ENCODE measurements at places on chromosomes 5 and 9.
A peak's percentile ranks its signal among the peaks of the same experiment; 100 is the strongest.

- peak; percentile 12 for DNase-seq
Measured at GRCh38 chr9:97807681-97808080, 45.3 kb upstream of the FOXE1 start.

DNA sequence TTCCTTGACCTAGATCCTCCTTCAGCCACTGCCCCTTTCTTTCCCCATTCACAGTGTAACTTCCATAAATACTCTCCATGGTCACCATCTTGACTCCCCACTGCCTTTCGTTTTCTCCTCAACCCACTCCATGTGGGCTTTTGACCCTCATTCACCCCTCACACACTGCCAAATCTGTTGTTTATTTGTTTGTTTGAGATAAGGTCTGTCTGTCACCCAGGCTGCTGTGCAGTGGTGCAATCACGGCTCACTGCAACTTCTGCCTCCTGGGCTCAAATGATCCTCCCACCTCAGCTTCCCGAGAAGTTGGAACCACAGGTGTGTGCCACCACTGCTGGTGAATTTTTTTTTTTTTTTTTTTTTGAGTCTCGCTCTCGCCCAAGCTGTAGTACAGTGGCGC is 162.9 kb downstream of the FGF1 start:
- no peak for DNase-seq

DNA sequence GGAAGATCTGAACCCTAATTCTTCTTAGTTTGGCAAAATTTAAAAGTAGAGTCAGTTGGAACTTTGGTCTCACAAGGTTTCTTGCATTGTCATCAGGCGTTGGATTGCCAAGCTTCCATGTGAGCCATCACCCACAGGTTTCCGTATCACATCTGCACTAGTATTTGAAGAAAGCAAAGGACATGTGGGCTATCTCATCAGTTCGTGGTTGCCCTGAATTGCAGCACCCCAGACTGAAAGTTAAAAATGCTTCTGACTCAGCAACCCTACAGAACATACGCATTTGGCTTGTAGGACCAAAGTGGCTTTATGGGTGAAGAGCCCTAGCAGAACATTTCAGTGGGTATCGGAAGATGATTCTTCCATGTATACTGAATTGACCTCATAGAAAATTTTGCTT is 358.0 kb downstream of the ENC1 start:
- DNase-seq, result no peak

- DNase-seq, result no peak
Measured at GRCh38 chr5:151295791-151296477, 7.6 kb downstream of the SLC36A3 start.

DNA sequence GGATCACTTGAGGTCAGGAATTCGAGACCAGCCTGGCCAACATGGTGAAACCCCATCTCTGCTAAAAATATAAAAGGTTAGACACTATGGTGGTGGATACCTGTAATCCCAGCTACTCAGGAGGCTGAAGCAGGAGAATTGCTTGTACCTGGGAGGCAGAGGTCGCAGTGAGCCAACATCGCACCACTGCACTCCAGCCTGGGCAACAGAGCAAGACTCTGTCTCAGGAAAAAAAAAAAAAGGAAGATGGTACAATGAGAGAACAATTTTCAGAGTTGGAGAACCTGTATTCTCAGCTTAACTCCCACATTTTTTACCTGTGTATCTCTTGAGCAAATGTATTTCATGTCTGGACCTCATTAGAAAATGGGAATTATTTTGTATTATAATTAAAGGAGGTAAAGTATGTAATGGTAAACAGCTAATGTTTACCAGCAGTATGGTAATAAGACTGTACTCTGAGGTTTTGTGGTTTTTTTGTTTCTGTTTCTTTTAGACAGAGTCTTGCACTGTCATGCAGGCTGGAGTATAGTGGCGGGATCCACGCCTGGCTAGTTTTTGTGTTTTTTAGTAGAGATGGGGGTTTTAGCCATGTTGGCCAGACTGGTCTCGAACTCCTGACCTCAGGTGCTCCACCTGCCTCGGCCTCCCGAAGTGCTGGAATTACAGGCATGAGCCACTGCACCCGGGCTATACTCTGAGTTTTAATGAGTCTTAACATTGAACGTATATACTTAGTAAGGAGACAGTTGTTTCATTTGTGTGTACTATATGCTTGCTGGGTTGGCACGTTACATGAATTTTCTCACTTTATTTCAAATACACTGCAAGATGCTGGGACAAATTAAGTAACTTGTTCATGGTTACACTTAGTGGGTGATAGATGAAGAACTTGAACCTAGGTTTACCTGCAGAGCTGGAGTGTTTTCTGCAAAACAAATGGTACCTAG is 16.2 kb downstream of the UHRF2 start:
- no peak for DNase-seq

DNA sequence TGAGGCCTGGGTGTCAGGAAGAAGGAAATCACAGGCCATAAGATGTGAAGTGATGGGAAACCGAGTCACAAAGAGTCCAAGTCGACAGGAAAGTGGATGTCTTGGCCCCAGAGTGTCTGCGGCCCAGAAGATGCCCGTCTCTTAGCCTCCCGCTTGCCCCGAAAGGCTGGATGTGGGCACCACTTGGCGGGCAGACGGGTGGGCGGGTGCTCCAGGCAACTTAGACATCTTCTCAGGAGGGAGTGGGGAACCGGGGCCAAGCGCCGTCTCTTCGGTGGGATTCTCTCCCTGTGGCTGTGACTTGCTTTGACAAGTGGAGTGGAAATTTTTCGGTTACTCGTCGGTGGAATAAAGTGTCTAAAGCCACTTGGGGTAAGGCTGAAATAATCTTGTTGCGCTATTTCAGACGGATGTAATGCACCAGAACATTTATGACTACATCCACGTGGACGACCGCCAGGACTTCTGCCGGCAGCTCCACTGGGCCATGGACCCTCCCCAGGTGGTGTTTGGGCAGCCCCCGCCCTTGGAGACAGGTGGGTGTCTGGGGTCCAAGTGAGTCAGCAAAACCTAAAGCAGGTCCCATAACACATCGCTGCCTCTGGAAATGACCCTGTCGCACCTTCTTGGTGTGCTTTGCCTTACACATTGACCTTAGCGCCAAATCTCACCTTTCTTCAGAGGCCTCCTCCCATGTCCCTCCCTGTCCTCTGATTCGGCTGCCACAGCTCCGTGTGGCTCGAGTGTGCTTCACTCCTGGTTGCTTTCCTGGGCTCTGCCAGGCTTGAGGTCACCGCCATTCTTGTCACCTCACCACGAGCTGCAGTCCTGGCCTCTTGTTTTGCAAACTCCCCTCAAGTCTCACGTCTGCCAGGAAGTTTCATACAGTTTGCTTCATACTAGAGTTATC is 20.4 kb upstream of the EXOC3 start:
- no peak for DNase-seq

- DNase-seq, result no peak
Measured at GRCh38 chr5:13217636-13218035, 726.9 kb downstream of the DNAH5 start.

- no peak for DNase-seq
Measured at GRCh38 chr5:135850231-135850630, 15.8 kb downstream of the SLC25A48 start.

GRCh38 chr5:161064781-161065180 is 212.8 kb upstream of the ATP10B start:
- DNase-seq, result no peak

GRCh38 chr5:102307232-102307631 is 11.1 kb upstream of the SLCO4C1 start:
- no peak for DNase-seq

DNA sequence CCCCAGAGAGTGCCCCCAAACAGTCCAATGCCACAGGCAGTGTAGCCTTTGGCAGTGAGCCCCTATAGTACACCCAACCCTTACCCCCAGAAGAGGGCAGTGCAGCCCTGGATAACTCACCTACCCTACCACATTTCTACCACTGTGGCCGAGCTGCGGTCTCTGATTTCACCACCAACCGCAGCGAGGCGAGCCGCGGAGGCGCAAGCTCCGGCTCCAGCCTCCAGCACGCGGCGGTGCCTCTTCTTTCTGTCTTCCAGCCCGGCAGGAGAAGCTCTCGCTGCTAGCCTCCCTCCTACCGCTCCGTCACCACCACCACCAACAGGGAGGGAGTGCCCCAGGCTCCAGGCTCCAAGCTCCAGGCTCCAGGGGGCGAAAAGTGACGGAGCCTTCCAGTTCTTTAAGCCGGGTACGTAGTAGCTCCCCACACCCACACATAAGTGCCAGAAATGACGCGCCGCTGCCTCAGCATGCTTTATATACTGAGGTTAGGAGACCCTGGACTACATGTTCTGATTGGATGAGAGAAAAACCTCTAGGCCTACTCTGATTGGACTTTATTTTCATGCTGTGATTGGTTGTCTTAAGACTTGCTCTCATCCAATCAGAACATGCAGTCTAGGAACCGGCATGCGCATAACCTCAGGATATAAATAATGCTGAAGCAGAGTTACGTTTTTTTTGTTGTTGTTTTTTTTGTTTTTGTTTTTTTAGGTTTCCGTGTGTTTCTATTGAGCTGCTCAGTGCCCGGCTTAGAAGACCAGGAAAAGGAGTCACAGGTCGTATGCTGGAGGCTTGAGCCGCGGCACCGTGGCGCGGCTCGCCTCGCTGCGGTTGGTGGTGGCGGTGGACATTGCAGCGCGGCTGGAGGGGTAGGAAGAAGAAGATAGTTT is at the start of gene PCAT7:
Gene PCAT7, plus strand, starts transcription at position 645 of the 893 bp plus-strand sequence.
- peak; percentile 87 for DNase-seq

DNA sequence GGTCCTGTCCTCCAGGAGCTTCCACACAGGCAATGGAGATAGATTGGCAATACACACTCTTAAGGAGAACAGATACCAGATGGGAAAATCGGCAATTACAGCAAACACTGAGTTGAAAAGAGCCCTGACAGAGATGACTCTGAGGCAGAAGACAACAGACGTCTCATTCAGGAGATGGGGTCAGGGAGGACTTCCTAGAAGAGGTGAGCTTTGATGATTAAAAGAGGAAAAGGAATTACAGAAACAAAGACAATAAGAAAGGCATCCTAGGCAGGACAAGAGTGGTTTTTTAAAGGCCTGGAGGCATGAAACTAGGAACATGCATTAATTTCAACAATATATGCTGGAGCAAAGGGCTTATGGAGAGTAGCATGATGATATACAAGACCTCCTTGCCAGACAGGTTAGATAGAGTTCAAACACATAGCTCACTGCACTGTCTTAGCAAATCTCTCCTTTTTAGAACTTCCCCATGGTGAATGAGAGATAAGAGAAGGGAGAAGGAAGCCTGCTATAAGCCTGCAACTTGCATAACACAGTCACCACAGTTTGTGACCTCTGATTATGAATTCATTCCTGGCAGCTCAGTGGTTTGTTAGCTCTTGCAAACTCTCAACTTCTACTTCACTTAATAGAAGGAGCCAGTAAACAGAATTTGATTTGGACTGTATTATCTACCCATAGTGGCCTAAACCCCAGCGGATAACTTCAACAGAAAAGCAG is 48.5 kb downstream of the SIL1 start:
- DNase-seq, result no peak

DNA sequence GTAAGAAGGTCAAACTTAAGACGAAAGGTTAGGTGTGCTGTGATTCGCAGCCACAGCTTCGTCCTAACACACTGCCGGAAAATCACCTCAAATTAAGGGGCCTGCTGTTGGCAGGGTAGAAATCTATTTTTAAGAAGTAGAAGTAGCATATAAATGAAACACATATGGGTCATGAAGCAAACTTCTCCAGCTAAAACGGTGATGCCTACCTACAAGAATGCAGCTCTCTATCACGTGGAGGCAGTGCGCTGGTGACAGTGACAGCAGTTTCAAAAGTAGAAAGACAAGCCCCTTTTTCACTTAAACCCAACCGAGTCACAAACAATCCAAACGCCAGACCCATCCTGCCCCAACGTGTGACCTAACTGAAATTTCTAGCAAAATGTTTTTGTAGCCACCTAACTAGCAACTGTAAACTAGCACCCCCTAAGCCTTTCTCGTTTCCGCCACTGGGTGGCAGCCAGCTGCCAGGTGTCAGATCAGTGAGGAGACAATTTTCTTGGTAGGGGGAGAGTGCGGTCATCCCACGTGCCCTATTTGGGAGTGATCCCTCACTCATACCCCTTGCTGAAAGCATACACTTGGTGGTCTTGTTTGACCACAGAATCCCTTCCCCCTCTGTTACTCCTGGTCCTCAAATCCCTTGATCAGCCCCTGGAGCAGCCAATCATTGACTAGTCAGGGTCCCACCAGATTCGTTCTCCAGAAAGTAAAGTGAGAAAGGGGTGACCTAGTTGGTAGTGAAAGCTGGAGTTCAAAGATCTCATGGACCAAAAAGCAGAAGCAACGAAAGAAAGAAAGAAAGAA is 71.8 kb upstream of the MAMDC2 start:
- no peak for DNase-seq

GRCh38 chr5:178180141-178180863 is 6.9 kb downstream of the GMCL2 start:
- no peak for DNase-seq

- no peak for DNase-seq
Measured at GRCh38 chr9:85079349-85079748, 409.8 kb downstream of the NTRK2 start.

GRCh38 chr5:159061179-159061796 is 38.4 kb downstream of the EBF1 start:
- no peak for DNase-seq

DNA sequence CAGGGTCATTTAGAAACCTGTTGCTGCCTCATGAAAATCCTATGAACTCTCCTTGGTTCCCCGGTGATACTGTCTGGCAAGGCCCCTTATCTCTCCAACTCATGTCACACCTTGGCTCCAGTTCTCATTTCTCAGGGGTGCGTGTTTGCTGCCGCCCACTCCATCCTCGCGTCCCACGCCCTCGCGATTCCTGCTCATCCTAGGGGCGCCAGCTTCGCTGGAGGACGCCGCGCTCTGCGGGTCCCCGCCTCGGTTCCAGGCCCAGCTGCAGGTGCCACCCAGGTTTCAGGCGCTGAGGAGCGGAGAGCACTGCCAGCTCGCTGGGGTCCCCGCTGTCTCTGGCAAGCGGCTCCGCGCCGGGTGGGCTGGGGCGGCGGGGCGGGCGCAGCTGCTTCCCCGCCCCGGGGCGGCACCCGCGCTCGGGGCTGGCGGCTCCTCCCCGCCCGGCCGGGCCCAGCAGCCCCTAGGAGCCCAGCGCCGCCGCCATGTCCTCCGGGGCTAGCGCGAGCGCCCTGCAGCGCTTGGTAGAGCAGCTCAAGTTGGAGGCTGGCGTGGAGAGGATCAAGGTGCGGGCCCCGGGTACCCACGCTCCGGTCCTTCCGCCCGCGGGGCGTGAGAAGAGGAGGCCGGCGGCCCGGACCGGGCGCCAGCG is at the start of gene GNG10:
Gene GNG10, plus strand, starts transcription at position 456 of the 652 bp plus-strand sequence. Its CDS starts 30 bp downstream, at position 486.
- no peak for DNase-seq

GRCh38 chr9:127353882-127354281 is 43.1 kb upstream of the SLC2A8 start:
- no peak for DNase-seq

DNA sequence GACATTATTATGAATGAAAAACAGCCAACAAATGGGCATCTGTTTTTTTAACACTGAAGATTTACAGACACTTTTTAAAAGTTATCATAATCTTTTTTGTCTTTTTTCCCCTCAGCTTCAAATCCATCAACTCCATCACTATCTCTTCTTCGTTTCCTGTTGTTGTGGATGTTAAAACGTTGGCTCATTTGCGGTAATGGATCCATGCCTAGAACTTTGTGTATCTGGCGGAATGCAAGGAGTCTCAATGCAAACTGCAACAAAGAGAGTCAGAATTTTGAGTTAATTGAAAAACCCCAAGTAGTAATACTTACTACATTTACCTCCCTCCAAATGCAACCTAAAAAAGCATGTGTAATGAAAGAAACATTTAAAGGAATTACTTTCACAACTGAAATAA is 42.9 kb upstream of the MTMR12 start:
- no peak for DNase-seq

- no peak for DNase-seq
Measured at GRCh38 chr5:179209359-179210150, 135.7 kb downstream of the ADAMTS2 start.

Measured in PC-9 (cell line).